Kidney tubule cell (primary cell): ENCODE measurements at places on chromosomes 12 and 14.

- peak; percentile 90 for DNase-seq
These were observed 69.3 kb downstream of the ETV6 start for GRCh38 chr12:11718768-11719253.

- DNase-seq = no peak
These were observed 32.3 kb downstream of the DRAM1 start for GRCh38 chr12:101909646-101910045.

DNA sequence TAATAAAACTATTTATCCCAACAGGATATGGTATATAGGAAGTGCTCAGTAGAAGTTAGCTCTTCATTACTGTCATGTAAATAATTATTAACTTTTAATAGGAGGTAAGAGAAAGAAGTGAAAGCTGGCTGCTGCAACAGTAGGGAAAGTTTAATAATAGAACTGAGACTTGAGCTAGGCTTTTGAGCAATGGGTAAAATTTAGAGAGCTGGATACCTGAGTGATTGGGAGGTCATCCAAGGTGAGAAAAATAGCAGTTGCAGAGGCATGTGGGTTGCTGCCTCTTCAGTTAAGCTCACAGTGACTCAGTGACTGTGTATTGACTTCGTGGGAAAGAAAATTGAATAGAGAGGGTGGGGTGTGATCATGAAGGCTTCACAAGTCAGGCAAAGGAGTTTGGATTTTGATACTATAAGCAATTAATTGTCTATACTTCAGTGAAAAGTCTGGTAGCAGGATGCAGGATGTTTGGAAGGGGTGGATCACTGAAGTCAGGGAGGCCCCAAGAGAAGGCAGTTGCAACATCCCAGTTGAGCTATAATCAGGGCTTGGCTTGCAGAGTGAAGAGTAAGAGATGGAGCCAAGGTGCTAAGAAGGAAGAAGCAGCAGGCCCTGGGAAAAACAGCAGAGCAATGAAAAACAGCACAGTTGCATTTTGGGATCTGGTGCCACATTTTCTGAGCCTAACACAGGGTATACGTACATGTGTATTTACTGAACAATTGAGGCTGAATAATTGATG, 172.0 kb upstream of the FRMD6 start:
- DNase-seq = peak; percentile 74

- DNase-seq = no peak
These were observed 558.3 kb downstream of the GALC start for GRCh38 chr14:87434680-87435079.

GRCh38 chr14:79473651-79474050, 737.7 kb downstream of the DIO2 start:
- no peak for DNase-seq

DNA sequence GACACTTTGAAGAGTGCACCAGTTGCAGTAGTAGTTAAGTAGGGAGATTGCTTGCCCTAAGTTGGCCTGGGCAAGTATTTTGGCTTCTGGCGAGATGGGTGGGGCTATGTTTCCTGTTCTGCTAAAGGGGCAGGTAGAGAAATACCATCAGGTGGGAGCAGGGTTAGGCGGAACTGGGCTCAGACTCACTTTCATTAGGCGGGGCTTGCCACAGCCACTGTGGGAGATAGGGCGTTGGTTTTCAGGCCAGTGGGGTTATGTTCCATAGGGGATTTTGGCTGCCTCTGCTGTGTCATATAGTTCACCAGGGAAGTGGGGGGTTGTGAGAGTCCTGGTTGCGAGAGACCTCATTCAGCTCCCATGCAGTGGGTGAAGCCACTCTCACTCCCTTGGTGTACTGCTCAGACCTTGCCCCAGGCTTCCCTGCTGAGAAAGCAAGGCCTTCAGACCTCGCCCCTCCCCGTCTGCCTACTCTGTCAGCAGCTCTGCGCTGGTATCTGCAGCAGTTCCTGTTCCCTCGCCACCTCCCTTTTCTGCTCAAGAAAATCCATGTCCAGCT, 43.3 kb downstream of the AEBP2 start:
- peak; percentile 14 for DNase-seq
